NCI-H510A (cell line): ENCODE measurements at places on chromosomes 12 and 14.

DNA sequence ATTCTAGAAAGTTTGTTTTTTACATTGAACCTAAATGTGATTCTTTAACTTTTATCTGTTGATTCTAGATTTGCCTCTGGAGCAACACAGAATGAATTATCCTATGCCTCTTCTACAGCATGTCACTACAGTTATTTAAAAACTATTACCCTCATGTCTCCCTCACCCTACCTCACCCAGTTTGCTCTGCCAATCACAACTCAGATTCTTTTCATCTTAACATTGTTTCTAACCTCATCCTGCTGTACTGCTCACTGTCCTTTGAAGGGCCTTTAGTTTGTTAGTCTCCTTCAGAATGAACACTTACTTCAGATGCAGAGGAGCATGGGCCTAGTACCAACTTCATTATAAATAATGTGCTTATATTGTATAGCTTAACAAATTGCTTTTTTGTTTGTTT lies 21.5 kb downstream of the YLPM1 start:
- DNase-seq = no peak

GRCh38 chr12:92995258-92995903 lies 66.3 kb upstream of the EEA1 start:
- DNase-seq = no peak

DNA sequence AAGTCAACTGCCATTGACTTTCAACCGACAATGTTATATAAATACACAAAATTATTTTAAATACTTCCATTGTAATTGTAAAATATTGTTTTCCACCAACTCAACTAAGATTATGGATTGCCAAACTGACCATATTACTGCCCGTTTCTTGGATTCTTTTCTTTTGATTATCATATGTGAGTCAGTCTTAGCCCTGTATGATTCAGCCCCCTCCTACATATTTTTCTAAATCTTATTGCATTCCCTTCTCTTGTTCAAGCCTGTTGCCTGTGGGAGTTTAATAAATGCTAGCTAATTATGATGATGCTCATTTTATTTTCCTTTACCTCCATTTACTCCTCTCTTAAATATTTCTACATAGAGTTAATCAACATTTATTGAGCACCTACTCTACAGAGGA lies 6.8 kb downstream of the RASSF9 start:
- DNase-seq = no peak

- DNase-seq = no peak
Observed at GRCh38 chr14:27026097-27026496, 428.3 kb upstream of the NOVA1 start.

DNA sequence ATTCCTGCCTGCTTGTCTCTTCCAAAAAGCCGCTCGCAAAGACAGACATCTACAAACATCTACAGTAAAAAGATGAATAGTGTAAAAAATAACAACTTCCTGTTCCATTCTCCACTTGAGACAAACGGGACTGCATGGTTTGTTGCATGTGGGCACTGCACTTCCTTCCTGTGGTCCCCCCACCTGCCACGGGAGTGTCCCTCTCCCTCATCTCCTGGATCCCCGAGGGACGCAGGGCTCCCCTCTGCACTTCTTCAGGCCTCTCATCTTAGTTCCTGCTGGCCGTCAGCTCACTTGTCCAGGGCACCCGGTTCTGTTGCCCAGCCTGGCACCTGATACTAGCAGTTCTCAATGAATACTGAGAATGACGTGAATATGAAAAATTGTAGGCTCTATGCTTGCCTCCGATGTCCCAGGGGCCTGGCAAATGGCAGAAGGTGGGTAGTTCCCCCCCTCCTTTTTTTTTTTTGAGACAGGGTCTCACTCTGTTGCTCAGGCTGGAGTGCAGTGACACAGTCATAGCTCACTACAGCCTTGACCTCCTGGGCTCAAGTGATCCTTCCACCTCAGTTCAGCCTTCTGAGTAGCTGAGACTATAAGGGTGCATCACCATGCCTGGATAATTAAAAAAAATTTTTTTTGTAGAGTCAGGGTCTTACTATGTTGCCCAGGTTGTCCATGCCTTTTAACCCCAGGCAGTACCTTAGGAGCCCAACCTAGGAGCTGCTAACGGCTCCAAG lies 3.5 kb upstream of the KLC1 start:
- no peak for DNase-seq

GRCh38 chr12:63888908-63889635 lies 44.6 kb downstream of the SRGAP1 start:
- DNase-seq = no peak

DNA sequence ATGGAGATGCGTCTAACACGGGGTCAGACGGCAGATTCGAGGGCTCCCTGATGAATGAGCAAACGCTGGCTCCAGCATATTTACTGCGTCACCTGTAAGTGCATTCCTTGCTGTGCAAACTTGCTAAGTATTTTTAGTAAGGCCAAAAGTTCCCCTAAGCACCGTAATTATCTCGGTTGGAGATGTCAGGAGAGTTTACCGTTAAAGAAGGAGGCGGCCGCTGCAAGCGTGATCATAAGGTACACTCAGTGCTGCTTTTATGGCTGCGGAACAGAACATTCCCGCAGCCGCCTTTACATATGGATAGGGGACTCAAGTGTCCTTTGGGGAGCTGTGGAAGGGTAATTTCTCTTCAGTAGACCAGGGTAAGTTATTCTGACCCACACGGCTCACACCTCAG lies 175.6 kb downstream of the GLT1D1 start:
- no peak for DNase-seq

DNA sequence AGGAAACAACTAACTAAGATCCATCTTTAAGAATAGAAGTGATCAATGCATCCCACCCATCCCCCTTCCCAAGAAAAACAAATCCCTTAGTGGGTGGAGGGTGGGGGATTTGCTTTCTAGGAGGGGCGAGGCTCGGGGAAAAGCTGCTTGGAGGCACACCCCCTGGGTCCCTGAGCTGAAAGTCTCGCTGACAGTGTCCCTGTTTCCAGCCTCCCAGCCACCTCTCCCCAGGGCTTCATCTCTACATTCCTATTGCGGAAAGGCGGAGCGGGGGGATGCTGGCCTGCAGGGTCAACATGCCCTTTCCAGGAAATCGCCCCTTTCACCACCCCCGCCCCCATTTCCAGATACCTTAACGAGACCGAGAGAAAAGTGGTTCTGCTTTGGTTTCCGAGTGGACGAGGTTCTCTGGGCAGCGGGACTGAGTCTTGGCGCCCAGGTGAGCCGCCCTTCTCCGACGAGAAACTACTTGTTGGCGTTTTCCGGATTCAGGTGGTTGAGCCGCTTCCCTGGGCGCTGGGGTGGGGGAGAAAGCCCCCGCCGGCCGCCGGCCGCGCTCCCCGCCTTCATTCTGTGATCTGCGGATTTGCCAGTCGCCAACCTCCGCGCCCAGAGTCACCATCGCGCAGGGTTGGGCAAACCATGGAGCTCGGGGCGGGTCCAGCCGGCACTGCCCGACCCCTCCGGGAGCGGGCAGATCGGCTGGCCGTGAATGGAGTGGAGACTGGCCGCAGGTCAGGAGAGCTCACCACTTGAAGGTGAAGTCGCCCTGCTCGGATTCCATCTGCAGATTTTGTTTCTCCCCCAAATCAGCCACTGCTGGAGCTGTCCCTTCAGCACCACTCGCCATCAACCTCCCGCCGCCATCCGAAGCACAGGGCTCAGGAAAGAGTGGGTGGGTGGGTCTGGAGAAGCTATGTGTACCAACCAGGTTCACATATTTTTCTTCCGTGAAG lies 505 bp downstream of the KCNC2 start:
- DNase-seq = peak; percentile 46

DNA sequence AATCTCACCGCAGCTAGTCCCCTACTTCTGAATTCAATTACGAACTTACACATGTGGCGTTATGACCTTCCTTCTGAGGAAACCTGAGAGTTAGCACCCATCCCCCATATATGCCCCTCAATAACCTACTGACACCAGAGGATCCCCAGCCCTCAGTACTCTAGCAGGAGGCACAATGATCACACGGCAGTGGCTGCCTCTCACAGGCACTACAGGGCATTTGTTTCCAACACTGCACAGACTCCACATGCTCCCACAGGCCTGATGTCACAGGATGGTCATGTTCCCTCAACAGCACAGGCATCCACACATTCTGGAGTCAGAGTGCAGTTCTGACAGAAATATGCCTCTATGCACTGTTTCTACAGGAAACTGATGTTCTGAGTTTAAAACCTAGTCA lies 17.4 kb downstream of the PPP1CC start:
- no peak for DNase-seq

DNA sequence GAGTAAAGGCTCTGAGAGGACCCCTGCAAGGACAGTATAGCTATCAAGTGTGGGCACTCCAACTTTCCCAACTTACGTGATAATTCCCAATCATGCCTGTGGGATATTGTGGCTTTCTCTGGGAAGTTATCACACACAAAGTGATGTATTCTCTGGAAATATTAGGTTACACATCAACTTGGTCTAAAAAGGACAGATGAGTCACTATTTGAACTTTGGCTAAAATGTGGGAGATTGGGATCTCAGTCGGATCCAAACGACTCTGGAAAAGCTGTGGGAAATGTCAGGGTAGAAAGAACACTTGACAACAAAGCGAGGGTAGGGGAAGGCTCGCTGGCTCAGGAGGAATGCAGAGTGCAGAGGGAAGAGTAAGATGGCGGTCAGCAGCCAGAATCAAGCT lies 1048.9 kb downstream of the BCL11B start:
- no peak for DNase-seq

DNA sequence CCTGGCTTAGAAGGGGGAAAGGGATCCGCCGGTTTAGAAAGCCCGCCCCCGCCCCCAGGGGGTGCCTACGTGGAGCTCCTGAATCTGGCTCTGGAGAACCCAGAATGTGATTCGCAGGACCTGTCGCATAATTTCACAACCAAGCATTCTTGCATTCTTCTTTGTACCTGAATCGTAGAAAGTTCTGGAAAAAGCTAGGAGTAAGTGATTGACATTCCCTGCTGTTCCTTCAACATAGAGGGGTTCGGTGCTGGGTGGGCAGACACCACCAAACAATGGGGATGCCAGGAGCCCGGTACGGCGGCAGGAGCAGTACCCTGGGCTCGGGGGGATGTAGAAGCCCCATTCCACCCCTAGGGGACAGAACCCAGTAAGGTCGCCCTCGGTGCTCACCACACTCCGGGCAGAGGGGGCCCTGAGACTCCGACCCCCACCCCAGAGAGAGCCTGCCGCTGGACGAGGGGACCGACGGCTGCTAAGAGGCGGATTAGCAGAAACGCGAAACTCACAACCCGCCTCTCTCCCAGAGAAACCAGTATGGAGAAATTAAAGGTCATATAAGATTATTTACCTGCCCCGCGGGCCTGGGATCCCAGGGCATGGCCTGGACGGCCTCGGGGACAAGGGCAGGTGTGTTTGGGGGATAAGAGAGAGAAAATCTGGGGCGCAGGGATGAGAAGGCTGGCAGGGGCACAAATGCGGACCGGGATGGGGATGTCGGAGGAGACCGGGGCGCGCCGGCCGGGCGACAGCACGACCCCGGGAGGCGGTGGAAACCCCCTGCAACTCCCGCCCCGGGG lies 520 bp downstream of the CSRP2 start:
- no peak for DNase-seq

GRCh38 chr12:8572507-8572906 lies 31.8 kb upstream of the CLEC4E start:
- DNase-seq = no peak

DNA sequence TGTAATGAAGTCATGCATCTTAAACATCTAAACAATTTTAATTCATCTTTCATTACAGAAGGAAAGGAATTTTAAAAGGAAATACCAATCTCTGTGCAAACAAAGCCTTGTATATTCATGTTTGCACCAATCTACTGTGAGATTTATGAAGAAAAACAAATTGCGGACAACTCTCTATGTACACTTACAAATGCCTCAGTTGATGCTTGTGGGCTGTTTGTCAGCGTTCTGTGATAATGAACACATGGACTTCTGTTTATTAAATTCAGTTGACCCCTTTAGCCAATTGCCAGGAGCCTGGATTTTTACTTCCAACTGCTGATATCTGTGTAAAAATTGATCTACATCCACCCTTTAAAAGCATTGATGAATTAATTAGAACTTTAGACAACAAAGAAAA lies 5.4 kb downstream of the GPR65 start:
- DNase-seq = no peak

GRCh38 chr14:105602799-105603793 lies 76.7 kb downstream of the TMEM121 start:
- no peak for DNase-seq

DNA sequence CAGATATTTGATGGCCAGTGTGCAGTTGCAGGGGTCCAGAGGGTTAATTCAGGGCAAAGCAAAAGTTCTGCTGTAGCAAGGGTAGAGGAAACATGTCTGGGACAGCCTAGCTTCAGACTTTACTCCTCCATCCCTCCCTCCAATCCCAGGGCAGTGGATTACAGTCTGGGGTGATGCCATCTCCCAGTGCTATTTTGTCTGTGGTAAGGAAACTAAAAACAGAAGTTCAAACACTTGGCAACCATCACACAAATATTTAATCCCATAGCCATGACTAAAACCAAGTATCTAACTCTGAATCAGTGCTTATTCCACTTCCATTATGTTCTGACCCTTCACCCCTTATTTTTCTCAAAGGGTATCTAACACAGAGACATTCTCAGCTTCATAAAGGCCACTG lies 61.8 kb downstream of the PIK3C2G start:
- DNase-seq = no peak

GRCh38 chr14:55416866-55417265 lies 5.2 kb upstream of the ATG14 start:
- no peak for DNase-seq

GRCh38 chr12:41532072-41532471 lies 344.0 kb downstream of the PDZRN4 start:
- DNase-seq = no peak

- DNase-seq = no peak
Observed at GRCh38 chr14:68982581-68982980, 3.5 kb upstream of the ACTN1 start.

- no peak for DNase-seq
Observed at GRCh38 chr14:100786576-100787219, 39.2 kb upstream of the MEG3 start.

DNA sequence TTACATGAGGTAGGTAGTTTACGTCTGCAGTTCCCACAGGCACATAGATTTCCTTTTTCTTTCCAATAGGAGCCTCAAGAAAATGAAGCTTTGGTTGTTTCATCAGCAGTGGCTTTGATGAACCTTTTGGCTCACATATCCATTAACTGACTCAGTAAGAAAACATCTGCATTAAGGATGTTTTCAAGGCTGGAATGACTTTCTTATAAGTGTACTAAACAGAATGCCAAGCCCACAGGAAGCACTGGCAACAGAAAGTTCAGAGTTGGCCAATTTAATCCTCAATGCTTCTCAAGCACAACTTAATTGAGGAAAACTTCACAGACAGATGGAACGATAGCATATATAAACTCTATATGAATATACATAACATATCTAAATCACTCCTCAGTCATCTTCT lies 63.5 kb downstream of the ST8SIA1 start:
- DNase-seq = no peak

DNA sequence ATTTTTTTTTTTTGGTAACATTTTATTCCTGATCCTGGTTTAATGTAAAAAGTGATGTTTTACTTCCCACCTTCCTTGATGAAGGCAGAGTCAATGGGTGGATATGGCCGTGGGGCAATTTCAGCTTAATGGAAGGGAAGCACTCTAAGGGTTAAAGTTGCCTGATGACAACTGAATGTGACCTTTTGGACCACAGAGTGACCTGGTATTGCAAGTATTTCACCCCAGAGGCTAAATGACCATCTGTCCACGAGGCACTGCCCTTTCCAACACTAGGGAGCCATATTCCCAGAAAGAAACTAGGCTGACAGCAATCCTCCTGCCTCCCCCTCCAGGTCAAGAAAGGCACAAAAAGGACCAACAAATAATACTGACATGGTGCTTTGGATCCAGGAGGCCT lies 4.8 kb downstream of the CCDC177 start:
- no peak for DNase-seq
